ENCODE measurements at places on chromosomes 7 and 10. TPM values are rescaled to one million over a fixed set of nuclear protein-coding genes. Genes with fewer than 3 reads are reported as not detected.

DNA sequence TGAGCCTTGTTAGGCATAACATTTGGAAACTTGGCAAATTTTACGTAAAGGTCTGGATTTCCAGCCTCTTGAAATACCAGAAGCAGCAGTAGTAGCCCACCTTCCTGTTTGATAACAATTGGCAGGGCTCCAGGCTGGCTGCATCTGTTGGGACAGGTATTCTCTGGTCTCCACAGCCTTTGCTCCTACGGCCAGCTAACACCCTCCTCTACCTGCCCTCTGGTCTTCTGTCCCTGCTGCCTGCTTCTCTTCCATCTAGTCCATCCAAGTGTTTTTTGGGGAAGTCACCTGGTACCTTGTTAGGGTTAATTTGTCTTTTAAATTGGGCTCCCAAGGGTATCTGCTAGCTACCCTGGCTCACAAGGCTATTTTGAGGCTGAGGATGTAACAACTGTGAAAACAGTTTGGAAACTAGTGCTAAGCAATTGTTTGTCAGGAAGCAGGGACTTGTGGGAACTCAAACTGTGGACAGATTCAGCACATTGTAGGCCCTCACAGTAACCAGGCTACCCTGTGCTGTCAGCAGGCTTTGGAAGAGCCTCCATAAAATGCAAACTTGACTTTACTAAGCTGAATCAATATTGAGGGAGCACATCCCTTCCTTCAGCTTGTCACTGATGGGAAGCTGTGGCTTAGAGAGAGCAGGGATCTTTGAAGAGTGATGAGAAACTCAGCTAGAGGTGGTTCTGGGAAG, 8.5 kb downstream of the RPS24 start:
- DNase-seq: no peak
- no peak overlapping the region for H3K4me3 ChIP-seq
- no peaks in the 10 kb centered on the region for H3K36me3 ChIP-seq
- no peaks in the 10 kb centered on the region for H3K27me3 ChIP-seq
- H3K4me1 ChIP-seq: peaks cover 7% of the 10 kb centered on the region

IGFBP3 gene
- total RNA-seq: 33.8 TPM

DNA sequence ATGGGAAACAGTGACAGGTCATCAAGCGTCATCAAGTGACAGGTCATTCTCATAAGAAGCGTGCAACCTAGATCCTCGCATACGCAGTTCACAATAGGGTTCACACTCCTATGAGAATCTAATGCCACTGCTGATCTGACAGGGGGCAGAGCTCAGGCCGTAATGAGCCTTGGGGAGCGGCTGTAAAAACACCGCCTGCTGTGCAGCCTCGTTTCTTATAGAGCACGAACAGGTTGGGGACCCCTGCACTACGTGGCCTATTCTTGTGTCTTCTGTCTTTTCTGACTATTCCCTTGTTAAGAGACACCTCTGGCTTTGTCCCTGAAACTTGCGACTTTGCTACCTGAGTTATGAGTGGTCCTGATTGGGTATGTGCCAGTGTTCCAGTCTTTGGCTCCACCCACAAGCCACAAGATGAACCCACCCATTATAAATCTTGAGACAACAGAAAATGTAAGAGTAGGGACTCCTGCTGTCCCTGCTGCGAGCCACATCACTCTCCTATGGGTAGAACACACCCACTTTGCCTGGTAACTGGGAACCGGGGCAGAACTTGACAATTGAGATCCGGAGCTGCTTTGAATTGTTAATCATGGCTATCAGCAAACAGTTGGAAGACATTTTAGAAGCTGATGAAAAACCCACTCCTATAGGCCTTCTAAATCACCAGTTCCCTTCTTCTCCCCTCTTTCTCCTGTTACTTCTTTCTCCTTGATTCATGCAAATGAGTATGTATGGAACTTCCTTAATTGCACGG, 55.8 kb upstream of the EXOC4 start:
- no peak for DNase-seq
- H3K27ac ChIP-seq: no peak overlapping the region
- no peaks in the 10 kb centered on the region for H3K27me3 ChIP-seq
- H3K4me1 ChIP-seq: no peaks in the 10 kb centered on the region
- H3K36me3 ChIP-seq: no peaks in the 10 kb centered on the region
- no peak overlapping the region for H3K4me3 ChIP-seq

- H3K27me3 ChIP-seq: no peaks in the 10 kb centered on the region
- no peak overlapping the region for H3K27ac ChIP-seq
- no peak for DNase-seq
- H3K4me1 ChIP-seq: no peaks in the 10 kb centered on the region
These were observed 30.3 kb upstream of the KEL start for GRCh38 chr7:142992427-142992826.

- H3K27me3 ChIP-seq: no peaks in the 10 kb centered on the region
- no peak overlapping the region for H3K27ac ChIP-seq
- DNase-seq: no peak
These were observed 87.4 kb upstream of the FAM20C start for GRCh38 chr7:105002-105401.

EGR2 gene
- 14.2 TPM for total RNA-seq

FOXI2 gene
- total RNA-seq: not detected
